Suppressor macrophage (primary cell): ENCODE measurements at places on chromosomes 6 and 20.

- no peak for DNase-seq
Observed at GRCh38 chr6:1062786-1063545, 248.9 kb upstream of the FOXQ1 start.

GRCh38 chr6:170212051-170212756 lies 78.7 kb downstream of the DLL1 start:
- DNase-seq, result no peak

GRCh38 chr6:28212510-28213212 lies 12.4 kb upstream of the ZSCAN9 start:
- DNase-seq, result peak; percentile 82

DNA sequence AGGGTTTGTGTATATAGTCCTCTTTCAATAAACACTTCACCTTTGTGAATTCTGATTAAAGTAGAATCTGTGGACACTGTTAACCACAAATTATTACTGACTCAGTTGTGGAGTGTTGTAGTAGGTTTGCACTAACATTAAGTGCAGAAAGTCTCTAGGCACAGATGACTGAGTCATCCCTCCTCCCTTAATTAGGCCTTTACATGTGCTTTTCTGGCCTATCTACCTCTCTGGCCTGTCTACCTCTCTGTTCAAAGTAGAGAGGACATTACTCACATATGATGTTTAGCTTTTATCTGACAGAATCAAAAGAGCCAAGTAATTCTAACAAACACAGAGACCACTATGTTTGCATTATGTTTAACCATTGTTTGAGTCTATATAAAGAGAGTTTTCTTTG lies 783.0 kb downstream of the TENT5A start:
- DNase-seq, result no peak

GRCh38 chr6:149680503-149680902 lies 32.0 kb upstream of the KATNA1 start:
- no peak for DNase-seq

DNA sequence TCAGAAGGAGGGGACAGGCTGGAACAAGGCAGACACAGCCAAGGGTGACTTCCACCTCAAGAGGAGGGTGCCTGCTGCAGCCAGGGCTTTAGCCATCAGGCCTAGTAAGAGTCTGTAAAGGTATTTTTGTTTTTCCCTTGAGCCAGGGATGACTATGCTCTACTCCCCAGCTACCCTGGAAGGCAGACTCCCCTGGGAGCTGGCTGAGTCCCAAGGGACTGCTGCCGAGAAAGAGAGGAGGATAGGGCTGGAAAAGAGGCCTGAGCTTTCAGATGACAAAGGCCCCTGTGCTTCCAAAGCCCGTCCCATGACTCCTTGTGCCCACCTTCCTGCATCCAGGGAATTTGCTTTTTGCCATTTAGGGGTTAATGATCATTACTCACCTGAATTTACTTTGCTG lies 14.0 kb upstream of the GSTA4 start:
- DNase-seq, result no peak

GRCh38 chr6:69783108-69783507 lies 13.7 kb downstream of the LMBRD1 start:
- DNase-seq, result no peak

DNA sequence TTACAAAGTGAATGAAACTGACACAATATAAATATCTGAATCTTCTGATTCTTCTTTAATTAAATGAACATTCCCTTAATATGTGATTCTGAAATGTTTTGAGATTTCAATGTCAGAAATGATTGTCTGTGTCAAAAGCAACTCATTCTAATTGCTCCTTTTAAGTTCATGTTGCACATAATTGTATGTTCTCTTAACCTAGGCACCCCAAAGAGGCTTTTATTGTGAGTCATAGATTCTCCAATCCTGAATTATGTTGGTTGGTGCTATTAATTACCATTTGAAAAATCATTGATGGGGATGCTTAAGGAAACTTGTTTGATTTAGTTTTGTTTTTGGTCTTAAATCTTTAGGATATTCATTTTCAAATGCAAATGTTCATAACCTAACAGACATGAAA lies 829.7 kb upstream of the CITED2 start:
- no peak for DNase-seq

DNA sequence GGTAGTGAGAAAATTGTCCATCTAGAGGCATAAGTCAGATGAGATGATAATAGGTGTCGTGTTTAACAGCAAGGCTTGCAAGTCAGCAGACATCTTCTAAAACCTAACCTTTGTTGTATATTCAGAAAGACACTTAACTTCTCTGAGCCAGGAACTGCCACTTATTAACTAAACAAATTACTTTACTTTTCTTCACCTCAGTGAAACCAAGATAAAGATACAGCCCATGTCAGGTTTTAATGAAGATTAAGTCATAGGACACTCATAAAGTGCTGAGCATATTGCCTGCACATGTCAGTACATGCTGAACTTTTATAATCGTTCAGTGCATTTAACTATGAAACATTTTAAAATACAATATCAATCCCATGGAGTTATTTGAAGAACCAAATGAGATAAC lies 286.8 kb downstream of the NKAIN2 start:
- no peak for DNase-seq

DNA sequence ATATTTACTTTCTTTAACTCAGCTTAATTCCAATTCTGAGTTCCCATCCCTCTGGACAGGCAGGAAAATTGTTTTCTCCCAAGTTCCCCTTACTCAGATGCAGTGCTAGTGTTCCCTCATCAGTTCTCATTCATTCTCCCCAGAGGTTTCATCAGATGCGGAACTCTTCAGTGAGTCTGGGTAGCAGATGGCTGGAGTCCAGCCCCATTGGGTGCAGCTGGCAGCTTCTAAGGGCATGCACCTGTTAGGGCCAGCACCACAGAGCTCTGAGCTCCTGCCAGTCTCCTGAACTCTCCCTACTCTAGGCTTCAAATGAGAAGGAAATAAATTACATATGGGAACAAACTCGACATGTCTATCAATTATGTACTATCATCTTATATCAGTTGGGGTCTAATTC lies 76.6 kb downstream of the SOD2 start:
- no peak for DNase-seq

DNA sequence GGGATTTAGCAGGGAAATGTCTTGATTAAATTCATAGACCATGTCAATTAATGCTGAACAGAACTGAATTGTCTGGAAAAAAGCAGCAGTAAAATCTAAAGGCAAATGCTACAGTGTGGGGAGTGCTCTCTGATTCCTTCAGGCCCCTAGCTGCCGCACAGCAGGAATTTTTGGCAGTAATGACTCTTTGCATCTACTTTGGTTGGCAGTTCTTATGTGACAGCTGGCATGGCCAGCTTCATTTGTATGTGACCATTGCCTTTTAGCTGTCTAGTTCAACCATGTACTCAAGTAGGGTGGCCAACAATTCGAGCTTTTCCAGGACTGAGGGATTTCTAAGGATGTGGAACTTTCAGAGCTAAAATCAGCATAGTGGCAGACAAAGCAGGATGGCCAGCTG lies 499.1 kb upstream of the MAN1A1 start:
- DNase-seq, result no peak

DNA sequence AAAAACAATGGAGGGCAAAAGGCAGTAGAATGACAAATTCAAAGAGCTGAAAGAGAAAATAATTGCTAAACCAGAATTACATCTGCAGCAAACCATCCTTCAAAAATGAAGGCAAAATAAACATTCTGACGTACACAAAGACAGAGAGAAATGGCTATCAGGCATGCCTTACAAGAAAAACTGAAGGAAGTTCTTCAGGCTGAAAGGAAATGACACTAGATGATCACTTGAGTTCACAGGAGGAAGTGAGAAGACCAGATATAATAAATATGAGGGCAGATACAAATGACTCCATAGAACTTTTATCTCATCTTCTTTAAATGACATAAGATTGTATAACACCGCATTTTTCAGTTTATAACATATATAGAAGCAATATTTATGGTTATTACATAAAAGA lies 30.0 kb downstream of the DZANK1 start:
- peak; percentile 68 for DNase-seq

DNA sequence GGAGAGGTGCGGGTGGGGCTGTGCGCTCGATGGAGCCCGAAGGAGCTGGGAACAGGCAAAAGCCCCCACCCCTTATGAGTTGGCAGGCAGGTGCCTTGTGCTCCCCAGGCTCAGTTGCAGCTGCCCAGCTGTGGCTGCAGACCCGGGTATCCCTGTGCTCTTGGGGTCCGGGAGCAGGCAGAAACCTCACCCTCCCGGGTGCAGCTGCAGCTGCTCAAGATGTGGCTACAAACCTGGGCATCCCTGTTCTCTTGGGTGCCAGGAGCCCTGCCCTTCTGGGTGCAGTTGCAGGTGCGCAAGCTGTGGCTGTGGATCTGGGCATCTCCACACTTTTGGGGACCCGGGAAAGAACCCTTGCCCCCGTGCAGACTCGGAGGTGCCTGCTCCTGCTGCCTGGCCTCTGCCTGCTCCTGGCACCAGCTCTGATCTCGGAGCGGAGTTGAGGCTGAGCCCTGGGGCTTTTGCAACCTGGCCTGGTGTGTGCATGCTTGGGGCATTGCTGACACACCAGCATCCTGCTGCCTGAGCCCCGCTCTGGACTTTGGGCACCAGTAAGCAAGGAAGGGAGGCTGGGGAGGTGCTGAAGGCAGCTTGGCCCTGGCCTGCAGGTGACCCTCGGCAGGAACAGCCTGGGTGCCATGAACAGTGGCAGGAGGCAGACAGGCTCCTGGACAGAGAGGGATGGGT lies 21.6 kb downstream of the OR2J3 start:
- DNase-seq, result no peak

DNA sequence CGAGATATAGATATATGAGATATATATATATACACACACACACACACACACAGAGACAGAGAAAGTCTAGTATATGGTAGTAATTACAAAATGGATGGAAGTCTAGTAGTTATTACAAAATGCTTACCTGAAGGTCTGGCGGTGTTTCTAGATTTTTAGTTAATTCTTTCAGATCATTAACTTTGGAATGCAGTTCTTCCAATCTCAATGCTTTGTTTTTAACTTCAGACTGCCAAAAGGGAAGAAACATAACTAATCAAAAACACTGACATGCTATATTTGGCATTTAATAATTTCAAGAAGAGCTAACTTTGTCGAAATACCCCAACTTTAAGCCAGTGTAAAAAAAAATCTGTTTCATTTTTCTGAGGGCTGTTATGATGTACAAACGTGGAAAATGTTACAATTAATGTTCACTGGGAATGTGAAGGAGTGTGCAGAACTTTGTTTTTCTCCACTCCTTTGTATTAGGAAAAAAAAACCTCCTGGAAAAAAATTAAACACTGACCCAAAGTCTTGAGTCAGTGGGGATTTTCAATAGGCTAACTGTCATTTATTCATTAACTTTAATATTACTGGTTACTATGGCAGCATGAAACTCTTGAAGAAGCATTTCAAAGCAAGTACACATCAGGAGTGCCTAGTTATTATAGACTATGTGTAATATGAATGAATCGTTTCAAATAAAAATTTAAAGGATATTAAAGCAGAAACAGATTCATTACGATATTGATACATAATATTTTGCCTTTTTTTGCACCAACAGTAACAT lies 232.9 kb downstream of the SYNE1 start:
- DNase-seq, result no peak

DNA sequence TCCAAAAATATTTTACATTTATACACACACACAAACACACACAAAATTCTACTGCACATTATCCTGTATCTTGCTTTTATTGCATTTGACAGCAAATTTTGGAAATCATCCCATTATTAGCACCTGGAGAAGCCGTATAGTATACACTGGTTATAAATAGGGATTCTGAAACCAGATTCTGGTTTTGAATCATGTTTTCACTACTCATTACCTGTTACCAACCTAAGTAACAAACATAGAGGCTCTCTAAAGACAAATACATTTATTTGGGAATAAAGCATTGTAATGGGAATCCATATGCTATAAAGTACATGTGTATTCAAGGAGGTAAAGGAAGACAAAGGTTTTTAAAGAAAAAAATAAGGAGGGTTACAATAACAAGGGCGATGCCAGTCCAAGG lies 106.8 kb downstream of the OR2B2 start:
- DNase-seq, result no peak

DNA sequence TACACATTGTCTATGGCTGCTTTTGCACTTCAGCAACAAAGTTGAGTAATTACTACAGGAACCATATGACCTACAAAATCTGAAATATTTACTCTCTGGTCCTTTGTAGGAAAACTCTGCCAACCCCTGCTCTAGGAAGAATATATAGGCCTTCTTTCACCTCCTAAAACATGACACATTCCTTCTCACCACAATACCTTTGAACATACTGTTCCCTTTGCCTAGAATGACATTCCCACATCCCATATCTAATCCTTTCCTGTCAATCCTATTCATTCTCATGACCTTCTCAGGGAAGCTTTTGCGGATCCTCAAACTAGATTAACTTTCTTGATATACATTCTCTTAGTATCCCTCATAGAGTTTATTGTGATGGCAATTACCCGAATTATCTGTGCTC lies 18.0 kb upstream of the NCOA6 start:
- DNase-seq, result no peak
